NCI-H187 treated with DMSO at 0.1 percent for 48 hours (cell line): ENCODE measurements at places on chromosomes 4 and X.

- no peak for DNase-seq
Observed at GRCh38 chrX:111868726-111869638, 7.0 kb upstream of the TRPC5OS start.

- DNase-seq = no peak
Observed at GRCh38 chr4:113223001-113223400, 173.5 kb downstream of the ANK2 start.

- DNase-seq = no peak
Observed at GRCh38 chr4:136106753-136107152, 1425.5 kb downstream of the PCDH18 start.

- DNase-seq = no peak
Observed at GRCh38 chr4:85475631-85476233, 782 bp downstream of the ARHGAP24 start.

DNA sequence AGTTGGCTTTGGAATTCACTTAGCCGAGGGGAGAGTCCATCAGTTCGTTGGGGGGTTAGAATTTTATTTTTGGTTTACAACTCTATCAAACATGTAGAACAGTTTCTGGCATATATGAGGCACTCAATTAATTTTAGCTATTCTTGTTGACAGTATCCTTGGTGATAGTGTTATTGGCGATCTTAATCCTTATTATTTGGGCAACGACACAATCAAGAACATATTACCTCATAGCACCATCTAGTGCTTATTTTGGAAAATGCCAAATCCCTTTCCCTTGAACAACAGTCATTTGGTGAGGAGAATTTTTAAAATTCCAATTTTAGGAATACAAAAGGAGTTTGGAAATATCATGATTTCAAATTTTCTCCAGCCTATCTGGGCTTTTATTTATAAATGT, 17.9 kb upstream of the PGRMC1 start:
- DNase-seq = no peak

GRCh38 chrX:147917700-147918695, 6.3 kb downstream of the FMR1 start:
- no peak for DNase-seq

DNA sequence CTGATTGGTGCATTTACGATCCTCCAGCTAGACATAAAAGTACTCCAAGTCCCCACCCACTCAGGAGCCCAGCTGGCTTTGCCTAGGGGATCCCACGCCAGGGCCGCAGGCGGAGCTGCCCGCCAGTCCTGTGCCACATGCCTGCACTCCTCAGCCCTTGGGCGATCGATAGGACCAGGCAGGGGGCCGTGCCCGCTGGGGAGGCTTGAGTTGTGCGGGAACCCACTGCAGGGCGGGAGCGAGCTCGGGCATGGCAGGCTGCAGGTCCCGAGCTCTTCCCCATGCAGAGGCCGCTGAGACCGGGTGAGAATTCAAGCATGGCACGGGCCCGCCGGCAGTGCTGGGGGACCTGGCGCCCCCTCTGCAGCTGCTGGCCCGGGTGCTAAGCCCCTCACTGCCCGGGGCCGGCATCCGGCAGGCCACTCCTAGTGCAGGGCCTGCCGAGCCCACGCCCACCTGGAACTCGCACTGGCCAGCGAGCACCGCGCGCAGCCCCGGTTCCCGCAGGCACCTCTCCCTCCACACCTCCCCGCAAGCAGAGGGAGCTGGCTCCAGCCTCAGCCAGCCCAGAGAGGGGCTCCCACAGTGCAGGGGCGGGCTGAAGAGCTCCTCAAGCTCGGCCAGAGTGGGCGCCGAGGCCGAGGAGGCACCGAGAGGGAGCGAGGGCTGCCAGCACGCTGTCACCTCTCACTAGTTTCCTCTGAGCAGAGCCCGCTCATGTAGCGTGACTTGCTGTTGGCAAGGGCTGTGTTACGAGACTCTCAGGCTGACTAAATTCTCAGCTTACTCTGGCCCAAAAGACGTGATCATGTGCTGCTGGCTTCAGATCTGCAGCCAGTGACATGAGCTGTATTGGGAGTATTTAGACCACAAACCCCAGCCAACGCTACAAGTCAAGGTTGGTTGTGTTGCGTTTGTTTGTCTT, 87.5 kb downstream of the TRAPPC11 start:
- DNase-seq = no peak

GRCh38 chr4:37928426-37929416, 31.5 kb upstream of the PTTG2 start:
- no peak for DNase-seq

GRCh38 chrX:16308773-16309172, 141.5 kb downstream of the MAGEB17 start:
- DNase-seq = no peak

GRCh38 chrX:111009256-111009655, 86.7 kb upstream of the PAK3 start:
- DNase-seq = no peak

DNA sequence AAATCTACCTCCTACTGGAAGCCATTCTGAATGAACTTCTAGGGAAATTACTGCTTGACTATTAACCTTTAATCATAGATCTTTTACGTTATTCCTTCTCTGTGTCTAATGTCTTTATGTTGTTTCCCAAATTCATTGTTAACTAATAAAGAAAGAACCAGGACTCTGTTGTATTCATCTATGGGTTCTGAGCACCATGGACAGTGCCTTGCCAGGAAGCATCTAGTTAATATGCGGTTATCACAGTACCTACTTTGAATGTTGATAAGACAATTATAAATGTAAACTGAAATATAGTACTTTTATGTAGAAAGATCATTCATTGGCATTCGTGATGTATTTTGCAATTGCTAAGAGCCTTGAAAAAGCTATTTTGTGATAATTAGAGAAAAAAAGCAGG, 23.8 kb downstream of the NWD2 start:
- no peak for DNase-seq

GRCh38 chrX:132209527-132209926, 9.7 kb downstream of the RAP2C start:
- DNase-seq = no peak

DNA sequence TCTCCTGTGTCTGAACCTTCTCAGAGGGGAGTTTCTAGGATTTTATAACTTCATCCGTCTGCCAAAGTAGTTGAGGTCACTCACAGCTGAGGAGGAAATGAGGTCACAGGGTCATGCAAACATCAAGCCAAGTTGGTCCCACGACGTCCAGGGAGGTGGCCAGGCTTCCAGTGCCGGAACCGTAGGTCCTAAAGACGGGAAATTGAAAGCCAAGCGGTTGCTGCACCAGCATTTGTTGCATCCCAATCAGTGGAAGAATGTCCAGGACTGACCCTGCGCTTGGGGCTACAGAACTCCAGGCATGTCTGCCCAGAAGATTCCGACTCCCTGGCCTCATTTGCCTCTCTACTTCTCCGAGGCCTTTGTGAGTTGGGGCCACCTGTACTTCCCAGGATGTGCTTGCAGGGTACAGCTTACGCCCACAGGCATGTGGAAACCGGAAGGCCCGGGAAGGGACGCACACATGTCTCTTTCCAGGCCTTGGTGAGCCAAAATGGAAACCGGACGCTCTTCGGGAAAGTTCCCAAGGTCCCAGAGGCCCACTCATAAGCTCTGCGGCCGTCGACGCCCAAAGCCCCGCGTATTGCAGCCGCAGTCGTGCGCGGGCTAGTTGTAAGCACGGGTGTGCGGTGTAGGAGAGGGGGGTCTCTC, 9.3 kb downstream of the PRDM8 start:
- DNase-seq = no peak

GRCh38 chrX:124863303-124863702, 456.4 kb upstream of the TEX13C start:
- no peak for DNase-seq

DNA sequence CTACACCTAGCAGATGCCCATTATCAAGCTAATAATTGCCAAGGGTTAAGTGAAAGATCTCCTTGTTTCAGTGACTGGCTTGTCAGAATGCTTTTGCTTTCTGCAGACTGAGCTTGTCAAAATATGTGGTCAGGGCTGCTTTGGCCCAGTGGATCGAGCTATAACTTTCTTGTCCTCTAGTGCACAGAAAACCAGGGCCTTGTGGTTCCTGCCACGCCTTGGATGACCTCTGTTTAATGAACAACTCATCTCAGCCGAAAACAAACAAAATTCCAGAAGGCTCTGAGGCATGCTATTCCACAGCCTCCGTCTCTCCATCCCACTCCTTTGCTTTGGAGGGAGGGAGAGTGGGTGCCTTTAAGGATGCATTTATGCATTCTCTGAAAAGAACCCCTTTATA, 11.3 kb downstream of the EVC start:
- no peak for DNase-seq

GRCh38 chr4:79022529-79022928, 83.3 kb upstream of the PAQR3 start:
- no peak for DNase-seq

DNA sequence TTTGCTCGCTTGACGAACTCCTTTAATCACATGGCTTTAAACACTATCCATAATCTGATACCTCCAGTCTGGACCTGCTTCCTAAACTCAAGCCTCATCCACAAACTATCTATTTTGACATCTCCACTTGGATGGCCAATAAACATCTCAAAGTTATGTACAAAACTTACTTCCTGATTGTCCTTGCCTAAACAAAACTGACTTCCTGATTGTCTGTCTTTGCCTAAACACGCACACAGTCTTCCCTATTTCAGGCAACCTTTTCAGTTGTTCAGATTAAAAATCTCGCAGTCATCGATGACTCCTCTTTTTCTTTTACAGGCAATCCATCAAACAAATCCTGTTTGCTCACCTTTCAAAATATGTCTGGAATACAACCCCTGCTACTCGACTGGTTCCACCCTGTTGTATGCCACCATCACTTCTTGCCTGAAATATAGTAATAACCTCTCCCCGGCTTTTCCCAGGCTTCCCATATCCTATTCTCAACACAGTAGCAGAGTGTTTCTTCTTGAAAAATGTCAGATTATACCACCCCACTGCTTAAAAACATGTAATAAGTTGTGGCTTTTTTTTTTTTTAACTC, 39.0 kb downstream of the ATOH1 start:
- no peak for DNase-seq

- no peak for DNase-seq
Observed at GRCh38 chr4:74328501-74328900, 20.2 kb downstream of the EPGN start.

GRCh38 chr4:40874901-40875300, 125.1 kb downstream of the NSUN7 start:
- DNase-seq = no peak

- DNase-seq = no peak
Observed at GRCh38 chr4:187606581-187606980, 389.0 kb upstream of the ZFP42 start.

DNA sequence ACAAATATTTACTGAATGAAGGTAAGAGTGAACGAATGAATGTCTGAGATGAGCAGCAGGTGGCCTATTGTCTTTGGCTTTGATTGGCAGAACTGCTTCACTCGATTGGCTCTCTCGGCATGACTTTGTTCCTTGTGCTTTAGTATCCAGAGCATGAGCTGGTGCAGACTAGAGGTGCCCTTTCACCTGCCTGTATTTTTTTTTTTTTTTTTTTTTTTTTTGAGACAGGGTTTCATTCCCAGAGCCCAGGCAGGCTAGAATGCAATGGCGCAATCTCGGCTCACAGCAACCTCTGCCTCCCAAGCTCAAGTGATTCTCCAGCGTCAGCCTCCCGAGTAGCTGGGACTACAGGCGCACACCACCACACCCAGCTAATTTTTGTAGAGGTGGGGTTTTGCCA, 38.9 kb downstream of the SRPX2 start:
- DNase-seq = no peak

- DNase-seq = no peak
Observed at GRCh38 chr4:159551281-159551680, 448.4 kb downstream of the RAPGEF2 start.

DNA sequence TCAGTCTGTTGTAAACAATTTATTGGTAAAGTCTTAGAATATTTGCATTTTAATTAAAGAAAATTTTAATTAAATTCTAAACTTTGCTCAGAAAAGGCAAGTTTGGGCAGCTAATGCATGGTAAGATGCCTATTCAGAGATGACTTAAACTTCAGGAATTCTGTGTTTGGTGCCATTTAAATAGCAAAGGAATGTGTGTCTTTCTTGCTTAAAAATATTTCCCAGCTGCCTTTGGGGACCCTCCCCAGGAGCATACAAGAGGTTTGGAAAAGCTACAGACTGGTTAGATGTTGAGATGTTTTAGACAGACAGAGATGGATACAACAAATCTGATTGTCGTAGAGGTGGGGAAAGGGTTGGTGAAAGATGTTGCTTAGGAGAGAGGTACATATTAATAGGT, 36.5 kb downstream of the AFF2 start:
- no peak for DNase-seq

GRCh38 chr4:5798946-5799345, 87.9 kb downstream of the EVC start:
- no peak for DNase-seq

- DNase-seq = no peak
Observed at GRCh38 chr4:143357161-143357845, 20.6 kb downstream of the GAB1 start.

- DNase-seq = no peak
Observed at GRCh38 chrX:101493225-101493624, 8.0 kb downstream of the ARMCX4 start.

GRCh38 chrX:69226459-69227158, 61.4 kb upstream of the PJA1 start:
- DNase-seq = no peak

GRCh38 chr4:95959633-95960032, 119.7 kb downstream of the PDHA2 start:
- no peak for DNase-seq

- no peak for DNase-seq
Observed at GRCh38 chr4:112411781-112412550, 104.0 kb downstream of the NEUROG2 start.

GRCh38 chr4:150316332-150317205, 238.3 kb downstream of the DCLK2 start:
- no peak for DNase-seq

GRCh38 chr4:43163101-43163792, 270.7 kb downstream of the GRXCR1 start:
- DNase-seq = no peak

- DNase-seq = no peak
Observed at GRCh38 chr4:54092405-54093323, 7.3 kb upstream of the GSX2 start.
